Inflammatory macrophage (primary cell): ENCODE measurements at places on chromosomes 3 and 15.

GRCh38 chr15:68957696-68958095, 27.4 kb downstream of the SPESP1 start:
- no peak for DNase-seq

GRCh38 chr3:7744850-7745249, 756.8 kb upstream of the LMCD1 start:
- no peak for DNase-seq

DNA sequence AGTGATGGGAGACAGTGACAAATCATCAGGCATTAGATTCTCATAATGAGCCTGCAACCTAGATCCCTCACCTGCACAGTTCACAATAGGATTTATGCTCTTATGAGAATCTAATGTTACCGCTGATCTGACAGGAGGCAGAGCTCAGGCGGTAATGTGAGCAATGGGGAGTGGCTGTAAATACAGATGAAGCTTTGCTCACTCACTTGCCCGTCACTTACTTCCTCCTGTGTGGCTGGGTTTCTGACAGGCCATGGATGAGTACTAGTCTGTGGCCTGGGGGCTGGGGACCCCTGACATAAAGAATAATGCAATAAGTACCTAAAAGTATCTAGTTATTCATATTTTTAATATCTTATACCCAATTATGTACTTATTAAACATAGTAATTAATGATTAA, 15.6 kb downstream of the IQCB1 start:
- no peak for DNase-seq

DNA sequence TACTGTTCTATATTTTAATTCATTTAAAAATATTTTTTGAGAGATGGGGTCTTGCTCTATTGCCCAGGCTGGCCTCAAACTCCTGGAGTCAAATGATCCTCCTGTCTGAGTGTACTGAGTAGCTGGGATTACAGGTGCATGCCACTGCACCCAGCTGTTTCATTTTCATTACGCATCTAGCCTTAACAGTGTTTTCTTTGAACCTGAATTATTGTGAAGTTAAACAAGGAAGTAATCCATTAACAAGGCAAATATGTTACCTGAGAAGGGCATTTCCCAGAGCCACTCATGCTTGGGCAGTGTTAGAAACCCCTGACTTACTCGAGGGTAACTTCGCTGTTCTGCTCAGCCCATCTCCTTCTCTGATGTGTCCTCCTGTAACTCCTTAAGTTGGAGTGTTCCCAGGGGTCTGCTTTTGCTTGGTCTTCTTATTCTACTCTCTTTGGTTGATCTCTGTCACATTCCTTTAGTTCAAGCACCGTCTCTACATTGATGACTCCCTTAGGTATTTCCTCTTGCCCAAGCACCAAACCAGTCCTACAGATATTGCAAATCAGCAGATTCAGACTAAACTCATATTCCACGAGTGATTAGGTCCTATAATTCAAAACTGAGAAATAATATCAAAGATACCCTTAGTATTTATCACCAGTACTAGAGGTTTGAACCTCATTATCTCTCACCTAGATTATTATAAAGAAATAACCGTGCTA, 107.9 kb downstream of the STAC start:
- DNase-seq = no peak

GRCh38 chr3:22620498-22620897, 582.6 kb upstream of the UBE2E2 start:
- DNase-seq = no peak

DNA sequence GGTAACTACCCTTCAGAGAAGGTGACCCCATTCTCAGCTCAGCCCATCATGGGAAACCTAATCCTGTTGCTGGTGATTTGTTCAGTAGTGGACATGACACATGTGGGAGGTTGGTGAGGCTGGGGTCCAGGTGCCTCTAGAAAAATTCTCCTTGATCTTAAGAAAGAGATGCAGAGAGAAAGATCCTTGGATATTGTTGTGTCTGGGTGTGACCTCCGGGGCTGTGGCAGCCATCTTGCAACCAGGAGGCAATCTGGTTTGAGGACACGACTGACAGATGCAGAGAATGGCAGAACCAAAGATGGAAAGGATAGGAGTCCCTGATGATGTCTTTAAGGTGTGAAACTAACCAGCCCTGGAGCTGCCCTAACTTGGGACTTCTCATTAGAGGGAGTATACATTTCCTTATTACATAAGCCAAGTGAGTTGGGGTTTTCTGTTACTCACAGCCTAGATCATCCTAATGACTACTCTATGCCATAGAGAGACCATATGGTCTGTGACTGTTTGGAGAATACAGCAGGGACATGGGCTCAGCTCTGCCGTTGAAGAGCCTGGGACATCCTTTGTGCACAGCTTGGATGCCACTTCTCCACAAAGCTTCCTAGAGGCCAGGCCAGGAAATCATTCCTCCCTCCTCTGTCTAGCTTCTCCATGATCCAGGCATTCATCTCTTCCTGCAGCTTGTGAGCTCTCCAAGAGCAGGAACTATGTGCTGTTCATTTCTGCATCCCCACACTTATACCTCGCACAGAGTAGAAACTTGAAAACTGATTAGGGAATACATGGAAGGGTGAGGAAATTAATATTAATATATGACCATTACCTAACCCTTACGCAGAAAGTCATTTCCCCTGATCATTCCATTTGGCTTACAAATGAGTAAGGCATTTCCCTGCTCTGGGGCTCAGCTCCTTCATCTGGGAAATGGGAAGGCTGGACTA, 45.9 kb downstream of the HRH1 start:
- no peak for DNase-seq

DNA sequence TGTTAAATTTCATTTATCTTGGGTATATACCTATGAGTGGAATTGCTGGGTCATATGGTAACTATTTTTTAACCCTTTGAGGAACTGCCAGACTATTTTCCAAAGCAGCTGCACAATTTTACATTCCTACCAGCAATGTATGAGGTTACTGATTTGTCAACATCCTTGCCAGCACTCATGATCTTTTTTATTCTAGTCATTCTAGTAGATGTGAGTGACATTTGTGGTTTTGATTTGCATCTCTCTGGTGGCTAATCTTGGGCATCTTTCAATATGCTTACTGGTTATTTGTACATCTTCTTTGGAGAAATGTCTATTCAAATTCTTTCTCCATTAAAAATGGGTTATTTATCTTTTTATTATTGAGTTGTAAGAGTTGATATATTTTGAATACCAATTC, 21.3 kb upstream of the LRRC58 start:
- DNase-seq = no peak
